Forelimb muscle (tissue), 1 donor: ENCODE measurements at places on chromosomes 11 and 22. TPM values are rescaled to one million over a fixed set of nuclear protein-coding genes. Genes with fewer than 3 reads are reported as not detected.

ZNF143 gene
- 13.7 TPM for polyA plus RNA-seq

- DNase-seq = no peak
Observed at GRCh38 chr11:12687740-12688139, 13.5 kb downstream of the TEAD1 start.

DNA sequence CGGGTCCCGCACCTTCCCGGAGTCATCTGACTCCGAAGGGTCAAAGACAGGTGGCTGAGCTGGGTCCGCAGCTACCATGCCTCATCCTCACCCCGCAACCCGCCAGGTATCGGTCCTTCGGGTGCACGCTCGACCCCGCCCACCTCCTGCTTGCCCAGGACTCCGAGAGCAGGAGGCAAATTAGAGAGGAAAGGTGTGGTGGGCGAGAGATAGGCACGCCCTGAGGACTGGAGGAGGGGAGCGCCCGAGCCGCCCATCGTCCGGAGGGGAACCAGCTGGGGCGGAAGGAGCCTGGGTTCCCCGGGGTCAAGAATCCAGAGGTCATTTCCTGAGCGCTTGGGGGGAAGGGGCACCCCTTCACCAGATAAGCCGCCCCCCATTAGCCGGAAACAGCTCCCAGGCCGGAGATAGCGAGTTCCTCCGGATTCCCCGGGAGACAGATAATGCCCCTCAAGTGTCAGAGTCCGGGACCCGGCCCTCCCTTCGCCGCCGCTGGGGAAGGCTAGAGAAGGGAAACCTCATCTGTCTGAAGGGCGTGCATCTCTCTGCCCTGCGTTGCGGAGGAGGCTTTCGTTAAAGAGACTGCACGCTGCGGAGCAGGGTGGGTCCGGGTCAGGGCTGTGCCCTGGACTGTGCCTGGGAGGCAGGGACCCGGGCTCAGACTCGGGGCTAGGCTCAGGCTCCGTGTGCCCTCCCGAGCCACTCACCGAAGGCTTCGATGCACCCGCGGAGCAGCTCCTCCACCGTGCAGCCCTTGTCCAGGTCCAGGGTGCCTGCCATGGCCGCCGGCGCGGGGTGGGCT, 1.7 kb downstream of the RASGRP2 start:
- no peak for DNase-seq

TMPRSS6 gene
- polyA plus RNA-seq = 0.10 TPM

DEUP1 gene
- not detected for polyA plus RNA-seq

KCNK4 gene
- polyA plus RNA-seq = not detected

PATE2 gene
- polyA plus RNA-seq = not detected

ADAMTS8 gene
- polyA plus RNA-seq = 10.5 TPM

- DNase-seq = no peak
Observed at GRCh38 chr22:38766076-38766777, 10.4 kb upstream of the SUN2 start.

- DNase-seq = no peak
Observed at GRCh38 chr11:36000616-36001190, 56.8 kb downstream of the LDLRAD3 start.

VPS51 gene
- polyA plus RNA-seq = 123 TPM

MS4A7 gene
- 6.8 TPM for polyA plus RNA-seq

INSC gene
- 1.3 TPM for polyA plus RNA-seq
